ENCODE measurements at places on chromosomes 1 and 21.

DNA sequence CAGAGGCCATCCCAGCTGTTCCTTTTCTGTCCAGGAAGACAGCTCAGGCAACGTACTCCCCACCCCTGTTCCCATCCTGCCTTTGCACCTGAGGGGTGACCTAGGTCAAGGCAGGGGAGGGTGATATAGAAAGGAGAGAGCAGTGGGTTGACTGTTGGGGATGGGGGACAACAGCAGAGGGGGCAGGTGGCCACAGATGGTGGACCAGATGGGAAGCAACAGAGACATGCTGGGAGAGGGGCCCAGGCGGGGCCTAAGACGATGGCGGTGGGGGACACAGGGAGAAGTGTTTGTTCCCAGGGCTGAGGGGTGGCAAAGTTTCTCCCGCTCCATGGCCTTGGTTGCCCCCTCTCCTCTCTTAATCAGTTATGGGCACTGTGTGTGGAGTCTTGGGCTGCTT, 6.3 kb downstream of the CELSR2 start:
- DNase-seq = no peak

DNA sequence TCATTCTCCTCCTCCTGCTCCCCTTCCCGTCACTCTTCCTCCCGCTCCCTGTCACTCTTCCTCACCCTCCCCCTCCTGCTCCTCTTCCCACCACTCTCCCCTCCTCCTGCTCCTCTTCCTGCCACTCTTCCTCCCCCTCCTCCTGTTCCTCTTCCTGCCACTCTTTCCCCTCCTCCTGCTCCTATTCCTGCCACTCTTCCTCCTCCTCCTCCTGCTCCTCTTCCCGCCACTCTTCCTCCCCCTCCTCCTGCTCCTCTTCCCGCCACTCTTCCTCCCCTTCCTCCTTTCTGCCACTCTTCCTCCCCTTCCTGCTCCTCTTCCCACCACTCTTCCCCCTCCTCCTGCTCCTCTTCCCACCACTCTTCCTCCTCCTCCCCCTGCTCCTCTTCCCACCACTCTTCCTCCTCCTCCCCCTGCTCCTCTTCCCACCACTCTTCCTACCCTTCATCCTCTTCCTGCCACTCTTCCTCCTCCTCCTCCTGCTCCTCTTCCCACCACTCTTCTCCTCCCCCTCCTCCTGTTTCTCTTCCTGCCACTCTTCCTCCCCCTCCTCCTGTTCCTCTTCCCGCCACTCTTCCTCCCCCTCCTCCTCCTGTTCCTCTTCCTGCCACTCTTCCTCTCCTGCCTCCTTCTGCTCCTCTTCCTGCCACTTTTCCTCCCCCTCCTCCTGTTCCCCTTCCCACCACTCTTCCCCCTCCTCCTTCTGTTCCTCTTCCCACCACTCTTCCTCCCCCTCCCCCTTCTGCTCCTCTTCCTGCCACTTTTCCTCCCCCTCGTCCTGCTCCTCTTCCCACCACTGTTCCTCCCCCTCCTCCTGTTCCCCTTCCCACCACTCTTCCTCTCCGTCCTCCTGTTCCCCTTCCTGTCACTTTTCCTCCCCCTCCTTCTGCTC, 28.7 kb upstream of the ARTN start:
- no peak for DNase-seq

- no peak for DNase-seq
These were observed 8.5 kb downstream of the AKT3 start for GRCh38 chr1:243841507-243841906.

DNA sequence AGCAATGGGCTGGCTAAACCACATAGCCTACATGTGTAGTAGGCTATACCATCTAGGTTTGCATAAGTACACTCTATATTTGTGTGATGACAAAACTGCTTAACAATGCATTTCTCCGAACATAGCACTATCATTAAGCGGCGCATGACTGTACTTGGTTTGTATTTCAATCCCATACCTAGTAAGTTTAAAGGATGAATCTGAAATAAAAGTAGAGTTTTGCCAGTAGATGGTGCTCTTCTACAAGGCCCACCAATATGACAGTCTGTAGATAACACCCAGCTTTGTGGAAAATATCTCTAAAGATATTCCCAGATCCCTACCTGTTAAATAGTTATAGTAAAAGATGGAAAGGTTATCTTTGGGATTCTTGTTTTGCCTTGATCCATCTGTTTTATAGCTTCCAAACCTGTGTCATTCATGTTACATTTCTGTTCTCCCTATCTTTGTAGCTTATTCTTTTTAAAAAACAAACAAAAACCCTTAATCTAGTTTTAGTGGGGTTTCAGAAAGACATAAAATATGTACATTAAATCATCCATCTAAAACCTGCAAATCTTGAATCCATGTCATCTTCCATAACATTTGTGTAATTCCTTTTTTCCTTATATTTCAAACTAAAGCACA, 33.9 kb upstream of the ASPM start:
- DNase-seq = peak; percentile 47

DNA sequence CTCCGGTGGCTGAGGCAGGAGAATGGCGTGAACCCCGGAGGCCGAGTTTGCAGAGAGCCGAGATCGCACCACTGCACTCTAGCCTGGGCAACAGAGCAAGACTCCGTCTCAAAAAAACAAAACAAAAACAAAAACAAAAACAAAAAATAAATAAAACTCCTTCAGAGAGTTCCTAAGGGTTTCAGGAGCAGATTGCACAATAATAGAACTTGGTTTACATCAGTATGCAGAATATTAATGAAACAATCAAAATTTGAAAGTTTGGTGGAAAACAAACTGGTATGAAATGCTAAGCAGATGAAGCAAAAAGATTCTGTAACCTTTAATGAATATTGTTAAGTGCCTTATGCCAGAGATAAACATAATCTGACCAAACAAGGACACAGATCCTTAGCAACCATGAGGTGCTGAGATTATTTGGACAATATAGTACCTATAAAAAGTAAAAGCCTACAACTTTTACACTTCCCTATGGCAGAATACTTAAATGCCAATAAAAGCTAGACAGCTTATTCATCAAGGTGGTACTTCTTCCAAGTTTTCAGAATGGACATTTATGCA, 41.2 kb downstream of the SLC25A24 start:
- DNase-seq = no peak
